Bronchial epithelial cell (primary cell): ENCODE measurements at places on chromosomes 5 and 9. TPM values are rescaled to one million over a fixed set of nuclear protein-coding genes. Genes with fewer than 3 reads are reported as not detected.

RETREG1 gene
- 0.53 and 1.2 TPM in 2 replicates for total RNA-seq

CTSV gene
- 17.4 and 35.1 TPM in 2 replicates for total RNA-seq

QSOX2 gene
- total RNA-seq, result 10.6 and 12.1 TPM in 2 replicates

MELK gene
- 8.2 and 12.8 TPM in 2 replicates for total RNA-seq

PCDHGA2 gene
- total RNA-seq, result under 0.01 and 0.26 TPM in 2 replicates

SMIM33 gene
- not detected in 2 replicates for total RNA-seq

CARTPT gene
- not detected in 2 replicates for total RNA-seq
